Cardiac septum (tissue), 1 donor: ENCODE measurements at places on chromosomes 11 and 22.
A peak's percentile ranks its signal among the peaks of the same experiment; 100 is the strongest.

GRCh38 chr11:65917077-65917433, 1.8 kb downstream of the C11orf68 start:
- no peak for DNase-seq

DNA sequence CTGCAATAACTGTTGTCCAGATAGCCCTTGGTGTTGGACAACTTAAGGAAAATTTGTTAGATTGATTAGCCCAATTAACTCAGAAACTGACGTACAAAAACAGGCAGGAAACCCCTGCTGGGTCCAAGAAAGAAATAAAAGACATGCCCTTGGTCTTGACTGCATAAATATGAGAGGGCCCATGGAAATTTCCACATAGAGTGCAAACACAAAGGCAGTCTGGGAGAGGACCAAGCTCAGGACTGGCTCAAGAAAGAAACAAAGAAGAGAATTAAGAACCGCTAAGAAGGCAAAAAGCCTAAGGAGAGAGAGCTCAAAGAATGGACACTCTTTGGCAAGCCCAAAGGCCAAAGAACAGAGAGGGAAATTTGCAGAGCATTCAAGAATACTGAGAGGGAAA, 1243.9 kb downstream of the LRRC4C start:
- no peak for DNase-seq

DNA sequence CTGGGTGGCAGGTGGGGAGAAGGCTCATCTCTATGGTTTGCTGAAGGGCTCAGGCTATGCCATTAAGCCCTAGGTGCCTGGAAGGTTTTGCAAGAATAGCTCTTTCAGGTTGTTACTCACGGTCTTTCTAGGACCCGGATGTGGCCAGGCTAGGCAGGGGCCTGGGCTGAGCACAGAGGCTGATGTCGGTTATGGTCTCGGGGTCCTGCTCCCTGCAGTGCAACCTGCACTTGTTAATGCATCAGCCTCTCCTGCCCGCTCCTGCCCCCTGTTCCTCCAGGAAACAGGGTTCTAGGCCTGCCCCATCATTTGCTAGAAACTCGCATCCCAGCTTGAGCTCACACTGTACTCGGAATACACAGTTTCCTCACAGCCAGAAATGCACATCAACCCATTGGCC, 79.1 kb upstream of the SLC22A12 start:
- DNase-seq = no peak

DNA sequence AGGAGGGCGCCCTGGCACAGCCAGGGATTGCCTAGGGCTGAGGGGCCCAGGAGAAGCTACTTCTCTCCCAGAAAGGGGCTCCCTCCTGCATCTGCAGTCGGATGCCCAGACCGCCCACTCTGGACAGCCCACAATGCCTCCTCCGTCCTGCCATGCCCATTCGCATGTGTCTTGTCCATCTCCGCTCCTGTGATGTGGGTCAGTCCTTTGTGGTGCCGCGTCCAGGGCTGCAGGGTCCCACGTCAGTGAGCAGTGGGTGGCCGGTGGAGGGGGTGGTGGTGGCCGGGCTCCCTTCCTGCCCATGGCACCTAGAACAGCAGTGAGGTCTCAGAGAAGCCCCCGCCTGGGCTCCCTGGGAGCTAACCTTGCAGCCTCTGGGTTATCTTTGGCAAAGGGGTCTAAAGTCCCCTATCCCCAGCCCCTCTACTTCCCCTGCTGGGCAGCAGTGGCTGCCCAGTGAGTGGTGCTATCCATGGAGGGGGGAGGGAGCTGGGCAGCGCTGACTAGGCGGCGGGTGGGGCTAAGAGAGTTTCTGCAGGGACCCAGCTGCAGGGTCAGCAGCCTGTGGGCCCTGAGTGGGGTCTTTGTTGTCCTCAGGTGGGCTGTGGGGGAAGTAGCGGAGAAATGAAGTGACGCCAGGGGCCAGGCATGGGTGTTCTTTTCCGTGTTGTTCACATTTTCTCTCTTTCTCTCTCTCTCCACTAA, 41.1 kb downstream of the KCNC1 start:
- DNase-seq = no peak

DNA sequence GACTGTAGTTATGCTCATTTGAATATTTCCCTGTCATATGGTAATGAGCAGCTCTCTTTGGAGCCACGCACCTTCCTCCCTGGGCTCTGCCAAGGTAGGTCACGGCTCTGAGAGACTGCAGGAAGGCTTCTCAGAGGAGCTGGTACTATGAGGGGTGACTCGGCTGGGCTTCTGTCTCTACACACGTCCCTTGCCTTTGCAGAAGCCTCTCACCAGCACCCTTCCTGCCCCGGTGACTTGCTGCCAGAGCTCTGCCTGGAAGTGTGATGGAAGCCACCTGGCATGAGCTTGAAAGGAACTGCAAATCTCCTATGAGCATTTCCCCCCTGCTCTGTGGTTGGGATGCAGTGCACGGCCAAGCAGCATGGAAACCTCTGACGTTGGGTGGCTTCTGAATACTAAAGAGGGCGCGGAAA, 74.2 kb downstream of the KIRREL3 start:
- DNase-seq = no peak

DNA sequence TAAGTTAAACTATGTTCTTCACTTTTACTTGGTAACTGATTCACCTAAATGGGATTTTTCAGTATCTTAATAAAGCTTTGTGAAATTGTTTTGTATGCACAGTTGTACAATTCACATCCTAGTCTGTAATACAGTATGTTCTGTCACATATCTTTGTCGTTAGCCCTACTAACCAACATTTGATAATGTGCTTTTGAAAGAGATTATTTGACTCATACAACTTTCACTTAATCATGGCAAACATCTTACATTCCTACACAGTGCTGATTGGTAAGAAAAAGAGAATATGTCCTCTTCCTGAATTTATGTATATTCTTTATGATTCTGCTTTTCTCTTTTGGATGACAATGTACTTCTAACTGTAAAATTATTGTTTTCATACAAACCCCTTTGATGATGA, 234.5 kb downstream of the METTL15 start:
- DNase-seq = no peak

- DNase-seq = no peak
Measured at GRCh38 chr22:18077087-18077638, 627 bp upstream of the PEX26 start.

DNA sequence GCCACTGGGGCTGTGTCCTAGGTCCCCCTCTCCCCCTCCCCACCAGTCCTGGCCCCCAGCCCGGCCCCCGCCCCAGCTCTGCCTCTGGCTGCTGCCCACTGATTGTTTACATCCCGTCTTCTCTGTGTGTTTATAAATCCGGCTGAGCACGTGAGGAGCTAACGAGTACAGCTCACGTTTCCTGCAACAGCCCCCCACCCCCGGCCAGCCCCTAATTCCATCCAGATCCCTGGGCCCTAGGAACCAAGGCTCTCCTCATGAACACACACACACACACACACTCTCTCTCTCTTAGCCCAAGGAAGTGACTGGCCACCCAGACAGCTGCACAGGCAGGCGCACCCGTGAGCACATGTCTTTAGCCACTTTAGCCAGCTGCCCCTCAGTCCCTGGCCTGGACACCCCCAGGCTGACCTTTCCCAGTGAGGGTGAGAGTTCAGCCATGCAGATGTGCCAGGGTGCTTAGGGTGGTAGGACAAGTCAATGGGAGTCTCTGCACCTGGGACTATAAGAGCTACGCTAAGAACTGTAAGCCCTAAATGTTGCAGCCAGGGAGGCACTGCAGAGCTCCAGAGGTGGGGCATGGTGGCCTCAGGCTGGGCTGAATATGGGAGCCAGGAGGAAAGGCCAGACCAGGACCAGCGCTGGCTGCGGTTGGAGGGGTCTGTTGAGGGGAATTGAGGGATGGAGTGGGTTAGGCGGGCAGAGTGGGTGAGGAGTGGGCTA, 2.9 kb downstream of the CLCF1 start:
- no peak for DNase-seq

DNA sequence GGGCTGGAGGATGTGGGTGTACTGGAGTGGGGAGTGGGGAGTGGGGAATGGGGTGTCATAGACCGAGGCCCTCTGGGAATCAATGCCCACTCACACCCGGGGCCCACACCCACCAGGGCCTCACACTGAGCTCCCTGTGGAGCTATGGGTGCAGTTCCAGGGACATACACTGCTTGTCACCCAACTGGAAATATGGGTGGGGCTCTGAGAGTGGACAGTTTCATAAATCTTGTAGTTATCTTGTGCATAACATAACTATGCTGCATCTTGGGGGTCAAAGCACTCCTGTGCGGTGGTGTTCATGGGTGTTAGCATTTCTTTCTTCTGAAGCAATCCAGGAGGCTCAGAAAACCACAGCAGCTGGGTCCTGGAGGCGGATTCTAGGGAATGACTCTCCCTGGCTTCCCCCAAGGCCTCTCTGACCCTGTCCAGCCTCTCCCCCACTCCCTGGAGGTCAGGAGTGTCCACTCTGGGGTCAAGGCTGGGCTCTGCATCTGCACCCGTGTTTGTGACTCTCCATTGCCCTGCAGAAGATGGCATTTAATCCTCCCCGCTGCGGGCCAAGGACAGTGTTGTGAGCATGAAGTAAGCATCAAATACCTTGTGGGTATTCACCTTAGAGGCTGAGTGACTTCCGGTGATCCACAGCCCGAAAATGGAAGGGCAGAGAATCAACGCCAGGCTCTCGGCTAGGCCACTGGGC, 172.5 kb downstream of the CTTN start:
- no peak for DNase-seq

DNA sequence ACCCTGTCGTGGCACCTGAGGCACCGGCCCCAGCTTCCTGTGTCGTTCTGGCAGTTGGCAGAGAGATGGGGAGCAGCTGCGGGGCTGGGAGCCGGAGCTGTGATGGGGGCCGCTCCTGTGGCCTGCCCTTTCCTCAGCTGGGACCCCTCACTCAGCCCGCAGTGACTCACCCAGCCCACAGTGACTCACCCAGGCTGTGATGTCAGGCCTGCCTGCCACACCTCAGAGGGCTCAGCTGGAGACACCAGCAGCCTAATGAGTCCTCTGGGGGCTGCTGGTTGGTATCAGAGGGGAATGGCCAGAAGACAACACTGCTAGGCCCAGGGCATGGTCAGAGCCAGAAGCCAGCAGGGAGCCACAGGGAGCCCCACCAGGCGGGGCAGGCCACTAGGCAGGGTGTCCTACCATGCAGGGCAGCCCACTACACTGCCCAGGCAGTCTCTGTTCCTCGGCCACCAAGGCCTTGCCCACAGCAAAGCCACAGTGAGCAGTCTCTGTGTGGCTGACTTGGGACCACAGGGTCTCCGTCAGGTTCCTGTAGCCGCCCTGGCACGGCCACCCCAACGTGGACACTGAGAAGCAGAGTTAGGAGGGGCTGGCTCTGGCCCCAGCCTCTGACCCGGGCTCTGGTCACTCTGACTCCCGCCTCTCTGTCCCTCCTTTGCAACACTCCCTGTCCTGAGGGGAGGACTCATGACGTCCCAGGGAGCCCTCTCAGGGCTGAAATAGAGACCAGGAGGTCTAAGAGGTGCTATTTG, 4.2 kb upstream of the FXYD2 start:
- peak; percentile 75 for DNase-seq

GRCh38 chr11:65224930-65225278, 36.9 kb upstream of the POLA2 start:
- DNase-seq = no peak

DNA sequence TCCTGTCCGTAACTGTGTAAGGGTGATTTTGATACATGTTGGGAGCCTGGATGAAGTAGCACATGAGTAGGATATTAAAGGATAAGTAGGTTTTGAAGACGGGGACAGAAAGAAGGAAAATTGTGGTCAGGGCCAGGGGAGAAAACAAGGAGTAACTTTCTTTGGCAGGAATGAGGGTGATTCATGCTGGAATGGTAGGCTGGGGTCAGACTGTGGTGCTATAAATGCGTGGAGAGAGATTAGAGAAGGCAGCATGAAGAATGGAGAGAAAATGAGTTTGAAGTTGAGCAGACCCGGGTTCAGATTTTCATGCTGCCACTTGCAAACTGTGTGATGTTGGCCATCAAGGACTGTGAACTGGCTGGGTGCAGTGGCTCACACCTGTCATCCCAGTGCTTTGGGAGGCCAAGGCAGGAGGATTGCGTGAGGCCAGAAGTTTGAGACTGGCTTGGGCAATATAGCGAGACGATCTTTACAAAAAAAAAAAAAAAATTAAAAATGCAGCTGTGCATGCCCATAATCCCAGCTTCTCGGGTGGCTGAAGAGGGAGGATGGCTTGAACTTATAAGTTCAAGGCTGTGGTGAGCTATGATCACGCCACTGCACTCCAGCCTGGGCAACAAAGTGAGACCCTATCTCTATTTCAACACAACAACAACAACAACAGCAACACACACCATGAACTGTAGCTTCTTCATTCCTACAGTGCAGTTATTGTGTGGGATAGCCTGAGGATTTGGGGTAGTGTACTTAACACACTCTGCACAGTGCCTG, 22.3 kb downstream of the ZBTB16 start:
- DNase-seq = peak; percentile 49

GRCh38 chr11:106668147-106668546, 350.1 kb downstream of the GUCY1A2 start:
- no peak for DNase-seq

GRCh38 chr22:20745119-20745518, 28.8 kb upstream of the SERPIND1 start:
- DNase-seq = no peak

DNA sequence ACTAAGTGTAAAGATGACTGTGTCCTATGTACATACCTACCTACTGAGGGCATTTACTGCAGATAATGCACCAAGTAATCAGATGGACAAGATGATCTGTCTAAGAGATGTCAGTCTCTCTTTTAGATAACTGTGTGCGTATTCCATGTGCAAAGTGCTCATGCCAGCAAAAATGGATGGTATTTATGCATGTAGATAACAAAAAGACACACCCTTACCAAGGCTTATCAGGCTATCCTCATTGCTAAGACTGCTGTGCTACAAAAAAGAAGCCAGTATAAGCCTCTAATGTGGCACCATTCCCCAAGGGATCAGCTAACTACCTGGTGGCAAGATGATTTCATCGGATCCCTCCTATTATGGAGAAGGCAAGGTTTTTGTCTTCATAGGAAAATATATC, 34.3 kb upstream of the CD44 start:
- no peak for DNase-seq

DNA sequence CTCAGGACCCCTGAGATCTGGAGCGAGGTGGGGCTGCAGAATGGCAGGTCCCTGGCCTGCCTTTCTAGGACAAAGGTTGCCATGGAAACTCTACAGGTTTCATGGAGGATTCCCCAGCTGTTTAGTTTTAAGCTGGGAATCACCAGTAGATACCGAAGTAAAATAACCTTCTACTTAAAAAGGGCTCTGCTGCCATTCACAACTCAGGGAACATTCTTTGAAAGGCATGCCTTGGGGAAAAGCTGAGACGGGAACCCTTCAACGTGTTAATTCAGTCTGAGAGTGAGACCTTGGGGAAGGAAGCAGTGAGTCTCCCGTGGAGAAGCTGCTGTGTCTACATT, 493.3 kb downstream of the BRD1 start:
- DNase-seq = no peak

- no peak for DNase-seq
Measured at GRCh38 chr11:119991022-119991404, 146.9 kb downstream of the TRIM29 start.

- DNase-seq = no peak
Measured at GRCh38 chr11:120357620-120358019, 21.4 kb downstream of the ARHGEF12 start.

- DNase-seq = no peak
Measured at GRCh38 chr22:41565403-41566054, 4.7 kb downstream of the CSDC2 start.
